ENCODE measurements at places on chromosomes 4 and X.

DNA sequence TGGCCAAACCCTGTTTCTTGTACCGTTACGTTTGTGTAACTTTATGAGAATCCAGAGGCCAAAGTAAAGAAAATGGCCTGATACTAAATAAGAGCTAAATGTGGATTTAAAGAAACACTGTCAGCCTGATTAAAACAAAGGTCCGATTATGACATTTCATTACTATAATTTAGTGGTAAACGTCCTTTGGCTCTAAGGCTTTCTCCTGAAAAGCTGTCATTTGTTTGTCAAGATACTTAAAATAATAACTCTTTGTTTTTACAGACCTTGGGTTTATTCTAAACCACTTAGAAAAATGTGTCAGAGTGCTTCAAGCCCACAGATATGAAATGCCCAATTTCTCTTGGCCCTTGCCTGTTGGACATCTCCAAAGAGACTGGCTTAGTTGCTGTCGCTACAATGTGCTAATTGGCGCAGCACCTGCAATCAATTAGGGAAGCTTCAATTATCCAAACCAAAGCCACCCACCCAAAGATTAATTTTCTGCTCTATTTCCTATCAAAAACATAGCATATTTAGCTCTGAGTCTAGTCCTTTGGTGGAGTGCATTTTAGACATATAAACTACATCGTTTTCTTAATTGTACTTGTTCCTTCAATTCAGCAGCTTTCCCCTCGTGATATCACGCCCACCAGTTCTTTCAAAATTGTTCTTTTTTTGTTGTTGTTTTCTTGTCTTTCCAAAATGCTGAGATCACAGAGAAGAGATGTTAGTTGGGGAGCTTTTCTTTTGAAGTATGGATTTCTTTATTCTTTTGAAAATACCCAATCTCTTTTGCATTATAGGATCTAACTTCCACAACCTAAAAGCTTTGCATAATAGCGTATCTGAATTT lies 13.6 kb downstream of the SMIM20 start:
- no peak for DNase-seq

DNA sequence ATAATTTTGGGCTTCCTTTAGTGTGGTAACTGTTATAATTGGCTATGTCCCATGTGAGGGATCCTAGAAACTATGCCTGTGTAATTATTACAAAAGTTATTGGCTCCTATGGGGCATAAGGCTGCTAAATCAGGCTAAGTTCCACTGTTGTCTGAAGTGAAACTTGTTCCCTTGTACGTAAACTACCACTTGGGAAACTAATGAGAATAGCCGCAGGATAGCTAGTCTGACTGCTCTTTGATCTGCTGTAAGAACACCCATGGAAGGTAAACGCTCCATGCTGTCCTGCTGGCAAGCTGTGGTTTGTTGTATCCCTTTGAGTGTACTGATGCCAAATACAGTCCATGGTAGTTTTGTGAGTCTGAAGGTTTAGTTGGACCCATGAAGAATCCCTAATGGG lies 9.3 kb upstream of the MAOA start:
- no peak for DNase-seq

GRCh38 chr4:168622600-168622999 lies 125.7 kb downstream of the PALLD start:
- no peak for DNase-seq

DNA sequence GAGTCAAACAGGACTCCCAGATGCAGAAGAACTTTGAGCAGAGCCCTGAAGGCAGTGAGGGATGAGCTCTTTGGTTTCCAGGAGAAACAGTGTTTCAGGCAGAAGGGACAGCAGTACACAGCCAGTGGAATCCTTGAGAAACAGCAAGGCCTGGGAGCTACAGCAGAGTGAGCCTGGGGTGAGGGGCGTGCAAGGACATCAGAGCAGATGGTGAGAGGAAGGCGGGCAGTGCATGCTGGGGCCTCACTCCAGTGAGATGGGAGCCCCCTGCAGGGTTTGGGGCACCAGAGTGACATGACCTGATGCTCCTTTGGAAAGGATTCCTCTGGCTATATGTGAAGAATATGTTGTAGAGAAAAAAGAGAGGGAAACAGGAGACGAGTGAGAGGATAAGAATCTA lies 98.1 kb upstream of the EGFL6 start:
- DNase-seq = no peak

- DNase-seq = no peak
These were observed 1180.2 kb downstream of the FAM133A start for GRCh38 chrX:94854251-94854650.

- DNase-seq = no peak
These were observed 31.3 kb upstream of the ARHGEF38 start for GRCh38 chr4:105520819-105521790.

DNA sequence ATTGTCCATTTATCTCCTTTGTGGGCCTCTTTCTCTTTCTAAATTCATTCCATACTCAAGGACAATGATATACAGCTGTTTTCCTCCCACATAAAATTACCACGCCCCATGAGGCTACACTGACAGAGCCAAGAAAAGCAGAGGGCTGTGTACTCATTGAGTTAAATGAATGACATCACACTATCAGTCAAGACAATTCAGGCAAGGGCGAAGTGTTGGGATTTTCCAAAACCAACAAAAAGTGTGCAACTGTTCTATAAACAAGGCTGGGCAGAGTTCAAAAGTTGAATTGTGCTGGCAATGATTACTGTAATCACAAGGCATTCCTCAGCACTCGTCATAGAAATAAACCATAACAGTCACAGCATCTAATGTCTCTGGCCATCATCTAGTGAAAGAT lies 799.6 kb upstream of the DIAPH2 start:
- DNase-seq = no peak

DNA sequence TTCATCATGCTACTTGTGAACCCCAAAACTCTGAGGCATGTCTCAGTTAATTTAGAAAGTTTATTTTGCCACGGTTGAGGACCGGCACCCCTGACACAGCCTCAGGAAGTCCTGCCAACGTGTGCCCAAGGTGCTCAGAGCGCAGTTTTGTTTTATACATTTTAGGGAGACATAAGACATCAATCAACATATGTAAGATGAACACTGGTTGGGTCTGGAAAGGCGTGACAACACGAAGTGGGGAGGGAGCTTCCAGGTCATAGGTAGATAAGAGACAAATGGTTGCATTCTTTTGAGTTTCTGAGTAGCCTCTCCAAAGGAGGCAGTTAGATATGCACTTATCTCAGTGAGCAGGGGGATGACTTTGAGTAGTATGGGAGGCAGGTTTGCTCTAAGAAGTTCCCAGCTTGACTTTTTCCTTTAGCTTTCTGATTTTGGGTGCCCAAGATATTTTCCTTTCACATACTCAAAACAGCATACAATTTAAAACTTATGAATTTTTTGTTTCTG lies 98.9 kb downstream of the SYTL5 start:
- DNase-seq = no peak

DNA sequence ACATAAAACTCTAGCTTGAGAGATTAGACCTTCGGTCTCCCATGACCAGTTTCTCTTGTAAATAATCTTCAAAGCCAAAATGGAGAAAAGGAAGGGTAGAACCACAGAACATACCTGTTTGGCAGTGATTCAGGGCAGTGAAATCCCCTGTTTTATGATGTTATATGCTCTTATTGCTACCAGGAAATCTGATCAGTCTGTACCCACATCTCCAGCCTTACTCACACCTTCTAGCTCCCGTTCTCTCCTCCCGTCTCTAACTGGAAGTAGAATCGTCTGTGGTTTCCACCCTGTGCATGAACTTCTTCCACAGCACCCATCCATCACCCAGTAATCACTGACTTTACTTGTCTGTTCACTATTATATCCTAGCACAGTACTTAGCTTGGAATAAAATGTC lies 42.9 kb downstream of the NKX6-1 start:
- DNase-seq = no peak

DNA sequence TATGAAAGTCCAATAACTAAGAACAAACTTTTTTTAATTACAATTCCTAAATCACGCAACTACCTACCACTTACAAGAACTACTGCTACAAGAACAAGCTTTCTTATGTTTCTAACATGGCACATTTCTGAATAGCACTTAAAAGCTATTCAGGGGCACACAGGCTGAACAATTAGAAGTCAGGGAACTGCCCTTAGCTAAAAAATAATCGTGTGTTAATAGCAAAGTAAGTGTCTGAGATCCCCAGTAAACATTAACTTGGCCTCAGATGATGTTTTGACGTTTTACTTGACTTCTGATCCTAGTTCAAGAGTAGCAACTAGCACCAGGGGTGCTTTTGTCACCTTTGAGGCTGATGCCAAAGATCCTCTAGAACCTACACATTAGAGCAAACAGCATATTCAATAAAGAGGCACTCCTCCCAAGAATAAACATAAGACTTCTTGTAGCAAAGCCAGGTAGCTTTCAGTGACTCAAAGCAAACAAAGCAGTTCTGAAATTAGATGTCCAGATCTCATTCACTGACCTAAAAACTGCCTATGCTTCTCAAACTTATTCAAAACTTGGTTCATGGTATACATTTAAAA lies 16.2 kb downstream of the SPOCK3 start:
- no peak for DNase-seq

DNA sequence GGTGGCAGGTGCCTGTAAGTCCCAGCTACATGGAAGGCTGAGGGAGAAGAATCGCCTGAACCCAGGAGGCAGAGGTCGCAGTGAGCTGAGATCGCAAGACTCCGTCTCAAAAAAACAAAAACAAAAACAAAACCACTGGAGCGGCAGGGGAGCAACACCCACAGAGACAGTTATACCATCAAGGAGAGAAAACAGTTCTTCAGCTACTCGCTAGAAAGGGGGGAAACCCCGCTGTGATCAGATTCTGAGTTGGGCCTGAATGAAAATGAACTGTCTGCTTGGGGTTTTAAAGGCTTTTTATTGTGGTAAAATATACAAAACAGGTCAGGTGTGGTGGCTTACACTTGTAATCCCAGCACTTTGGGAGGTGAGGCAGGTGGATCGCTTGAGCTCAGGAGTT lies 16.8 kb upstream of the IRAK1 start:
- no peak for DNase-seq

GRCh38 chrX:45955661-45956060 lies 589.6 kb downstream of the ZNF674 start:
- DNase-seq = no peak

Data from activated CD8-positive, alpha-beta memory T cell treated with anti-CD3 and anti-CD28 coated beads for 48 hours (primary cell).